Stimulated activated CD8-positive, alpha-beta memory T cell treated with anti-CD3 and anti-CD28 coated beads, Interleukin-4, amount 100 ng/mL, for 1 hour (primary cell): ENCODE measurements at places on chromosomes 5 and 9.

DNA sequence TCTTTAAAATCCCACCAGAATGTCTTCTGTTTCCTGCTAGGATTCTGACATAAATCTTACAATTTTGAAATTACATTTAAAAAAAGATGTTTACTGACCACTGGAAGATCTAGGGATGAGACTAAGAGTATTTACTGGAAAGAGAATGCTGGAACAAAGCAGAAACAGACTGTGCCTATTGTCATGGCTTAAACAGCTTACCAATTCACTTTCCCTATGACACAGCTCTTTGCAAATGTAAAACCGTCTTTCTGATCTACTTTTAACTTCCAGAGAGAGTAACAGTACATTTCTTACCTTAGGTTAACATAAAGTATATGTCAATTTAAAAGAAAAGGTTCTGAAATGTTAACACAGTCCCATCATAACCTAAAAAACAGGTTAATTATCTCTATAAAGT lies 10.7 kb downstream of the GIN1 start:
- no peak for DNase-seq

DNA sequence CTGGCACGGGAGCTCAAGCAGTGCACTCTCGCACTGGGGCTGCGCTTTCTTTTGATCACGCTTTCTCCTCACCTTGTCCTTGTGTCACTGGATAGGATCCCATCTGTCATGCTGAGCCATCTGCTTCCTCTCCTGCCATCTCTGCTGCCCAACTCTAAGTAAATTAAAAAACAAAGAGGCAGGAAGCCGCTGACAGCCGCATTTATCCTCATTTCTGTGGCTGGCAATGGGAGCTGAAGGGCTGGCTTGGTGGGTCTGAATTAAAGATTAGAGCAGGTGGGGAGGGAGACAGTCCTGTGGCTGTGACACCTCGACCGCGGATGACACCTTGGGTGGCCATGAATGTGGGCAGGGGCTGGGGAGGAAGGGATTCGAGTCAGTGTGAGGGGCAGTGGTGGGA lies 159.2 kb upstream of the ALDH1B1 start:
- no peak for DNase-seq

- no peak for DNase-seq
These were observed 348.5 kb downstream of the TMEM232 start for GRCh38 chr5:110377943-110378342.

DNA sequence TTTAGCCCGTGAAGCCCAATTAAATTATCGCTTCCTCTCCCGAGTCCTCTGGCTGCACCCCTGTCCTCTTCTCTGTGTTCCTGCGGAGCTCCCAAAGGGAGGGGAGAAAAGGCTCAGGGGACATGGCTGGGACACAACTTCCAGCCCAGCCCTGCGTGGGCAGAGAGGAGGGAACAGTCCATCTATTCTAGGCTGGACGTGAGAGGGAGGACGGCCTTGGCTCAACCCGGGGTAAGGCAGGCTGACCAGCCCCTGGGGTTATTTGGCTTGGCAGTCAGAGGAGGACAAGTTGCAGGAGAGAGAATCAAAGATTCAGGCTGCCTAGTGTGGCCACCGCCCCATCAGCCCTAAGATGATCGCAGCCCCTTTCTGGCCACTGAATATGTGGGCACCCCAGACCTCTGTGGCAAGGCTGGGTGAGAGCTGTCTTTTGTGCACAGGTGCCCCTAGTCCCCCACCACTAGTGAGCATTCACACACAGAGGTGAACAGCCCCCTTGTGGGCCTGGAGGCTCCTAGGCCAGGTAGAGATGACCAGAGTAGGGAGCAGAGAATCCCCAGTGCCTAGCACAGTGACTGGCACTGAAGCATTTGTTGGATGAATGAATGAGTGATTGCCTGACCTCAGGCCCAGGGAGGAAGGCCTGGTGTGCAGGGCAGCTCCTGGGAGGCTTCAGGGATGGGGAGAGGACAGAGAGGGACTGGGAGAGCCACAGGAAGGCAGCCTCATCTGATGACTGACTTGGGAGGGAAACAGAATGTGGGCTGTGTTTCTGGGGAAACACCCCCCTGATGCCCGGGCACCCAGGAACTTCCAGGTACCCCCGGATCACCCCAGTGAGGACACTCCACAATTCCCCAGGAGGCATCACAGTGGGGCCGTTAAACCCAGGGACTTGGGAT lies 133.9 kb downstream of the C9orf50 start:
- DNase-seq = no peak
